ENCODE measurements at places on chromosomes 2 and 18.

GRCh38 chr2:241703032-241703604, 1.3 kb downstream of the ING5 start:
- DNase-seq: peak; percentile 28

DNA sequence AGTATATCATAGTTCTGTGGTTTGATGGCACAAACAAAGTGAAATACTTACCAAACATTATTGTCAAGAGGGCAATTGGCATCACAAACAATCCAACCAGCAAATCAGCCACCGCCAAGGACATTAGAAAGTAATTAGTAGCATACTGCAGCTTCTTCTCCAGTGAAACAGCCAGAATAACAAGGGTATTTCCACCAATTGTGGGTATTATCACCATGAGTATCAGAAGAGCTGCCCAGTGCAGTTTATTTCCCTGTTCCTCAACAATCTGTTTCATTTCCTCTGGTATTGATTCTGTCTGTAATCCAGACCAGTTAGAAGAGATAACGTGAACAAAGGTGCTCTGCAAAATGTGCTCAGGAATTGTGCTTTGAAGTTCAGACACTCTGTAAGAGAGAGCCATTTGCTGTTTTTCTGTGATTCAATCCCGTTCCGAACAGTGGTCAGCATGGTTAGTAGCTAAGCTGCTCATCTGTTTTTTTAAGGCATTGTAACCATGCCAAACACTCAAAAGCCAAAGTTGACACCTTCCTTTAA, 1.4 kb downstream of the HTR2B start:
- no peak for DNase-seq

GRCh38 chr2:238772635-238773297, 75.1 kb upstream of the TWIST2 start:
- no peak for DNase-seq

DNA sequence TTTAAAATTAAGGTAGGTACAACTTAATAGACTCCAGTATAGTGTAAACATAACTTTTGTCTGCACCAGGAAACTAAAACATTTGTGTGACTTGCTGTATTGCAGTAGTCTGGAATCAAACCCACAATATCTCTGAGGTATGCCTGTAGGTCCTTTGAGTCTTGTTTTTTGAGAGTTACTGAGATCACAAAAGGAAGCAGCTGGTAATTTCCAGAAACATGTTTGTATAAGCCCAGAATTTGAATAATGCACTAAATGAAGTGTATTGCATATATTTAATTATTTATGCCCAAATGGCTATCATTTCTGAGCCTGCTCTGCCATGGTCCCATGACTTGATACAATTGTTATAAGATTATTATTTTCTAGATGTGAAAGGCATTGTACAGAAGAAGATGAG, 143.3 kb upstream of the LYPD6 start:
- no peak for DNase-seq

- no peak for DNase-seq
Observed at GRCh38 chr18:23629444-23629946, 33.2 kb downstream of the ANKRD29 start.

DNA sequence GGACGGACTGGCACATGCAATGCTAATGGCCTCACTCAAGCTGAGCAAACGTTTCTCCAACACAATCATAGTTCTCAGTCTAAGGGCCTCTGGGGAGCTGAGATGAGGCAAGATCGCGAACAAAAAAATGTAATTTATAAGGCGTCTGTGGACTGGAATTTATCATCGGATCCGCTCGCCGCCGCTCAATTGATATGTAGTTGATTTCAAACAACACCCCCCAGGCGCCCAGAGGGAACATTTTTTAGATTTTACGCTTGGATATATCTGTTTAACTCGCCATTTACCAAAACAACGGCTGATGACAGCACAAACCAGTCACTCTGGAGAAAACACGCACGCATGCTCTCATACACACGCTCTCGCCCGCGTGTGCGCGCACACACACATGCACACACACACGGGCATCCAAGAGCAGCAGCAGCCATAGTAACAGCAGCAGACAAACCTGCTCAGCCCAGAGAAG, 335.8 kb downstream of the SMAD2 start:
- no peak for DNase-seq

Measured in fibroblast of skin of back (primary cell).